ENCODE measurements at places on chromosomes 7 and 10. TPM values are rescaled to one million over a fixed set of nuclear protein-coding genes. Genes with fewer than 3 reads are reported as not detected.

Gene ARHGAP22
- 7.2 TPM for total RNA-seq

Gene ANKRD1
- not detected for total RNA-seq

Gene SLC18A3
- total RNA-seq: 2.8 TPM

Gene SFTPA2
- total RNA-seq: not detected

Gene TMEM236
- total RNA-seq: 0.23 TPM

Gene CRPPA
- total RNA-seq: 11.8 TPM

Gene MYO1G
- 0.46 TPM for total RNA-seq

Gene FAM24B
- total RNA-seq: 6.9 TPM

Gene NYAP1
- total RNA-seq: 38.8 TPM

Gene MBL2
- total RNA-seq: not detected

Gene UCMA
- total RNA-seq: not detected

Gene OR13A1
- total RNA-seq: not detected

All from diencephalon (tissue), 1 donor.